ENCODE measurements at places on chromosomes 7 and 10.

DNA sequence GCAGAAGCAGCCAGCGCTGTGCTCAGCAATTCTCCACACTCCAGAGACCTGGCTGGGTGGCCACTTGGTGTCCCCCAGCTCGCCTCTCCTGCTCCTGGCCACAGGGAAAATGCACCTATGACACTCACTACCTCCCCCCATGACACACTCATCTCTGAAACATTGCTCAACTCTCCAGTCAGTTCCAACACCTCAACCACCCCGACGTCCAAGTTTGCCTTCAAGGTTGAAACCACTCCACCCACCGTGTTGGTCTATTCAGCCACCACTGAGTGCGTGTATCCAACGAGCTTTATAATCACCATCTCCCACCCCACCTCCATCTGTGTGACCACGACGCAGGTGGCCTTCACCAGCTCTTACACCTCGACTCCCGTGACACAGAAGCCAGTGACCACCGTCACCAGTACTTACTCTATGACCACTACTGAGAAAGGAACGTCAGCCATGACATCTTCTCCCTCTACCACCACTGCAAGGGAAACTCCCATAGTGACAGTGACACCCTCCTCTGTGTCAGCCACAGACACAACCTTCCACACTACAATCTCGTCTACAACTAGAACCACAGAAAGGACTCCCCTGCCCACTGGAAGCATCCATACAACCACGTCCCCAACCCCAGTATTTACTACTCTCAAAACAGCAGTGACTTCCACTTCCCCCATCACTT is 2.7 kb downstream of the MUC3A start:
- DNase-seq, result no peak

DNA sequence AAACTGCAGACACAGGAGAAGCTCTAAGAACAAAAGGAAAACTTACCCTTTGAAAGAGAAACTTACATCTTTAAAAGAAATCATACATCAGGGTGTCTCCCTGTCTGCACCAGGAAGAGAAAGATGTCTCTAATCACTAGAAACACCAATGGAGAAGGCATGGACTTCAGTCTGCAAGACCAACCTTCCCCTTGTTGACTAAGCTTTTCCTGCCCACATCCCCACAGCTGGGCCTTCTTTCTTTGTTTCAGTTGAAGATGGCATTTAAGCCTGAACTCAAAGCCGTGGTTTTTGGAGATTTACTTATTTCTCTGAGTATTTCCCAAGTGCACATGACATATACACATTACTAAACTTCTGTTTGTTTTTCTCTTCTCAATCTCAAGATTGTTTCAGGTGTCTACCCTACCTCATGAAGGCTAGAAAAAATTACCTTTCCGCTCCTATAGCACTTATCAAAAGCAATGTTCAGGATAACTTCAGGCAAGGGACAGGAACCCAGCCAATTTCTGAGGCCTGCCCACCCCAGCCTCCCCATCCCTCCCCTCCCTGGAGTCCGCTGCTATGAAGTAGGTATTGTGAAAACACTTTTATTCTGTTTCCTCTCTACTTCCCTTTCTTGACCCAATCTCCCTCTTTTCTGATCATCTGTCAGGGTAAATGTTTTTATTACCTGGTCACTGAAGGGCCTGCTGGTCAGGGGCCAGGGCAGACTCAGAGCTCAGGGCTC is 2.8 kb upstream of the SLC29A3 start:
- no peak for DNase-seq

DNA sequence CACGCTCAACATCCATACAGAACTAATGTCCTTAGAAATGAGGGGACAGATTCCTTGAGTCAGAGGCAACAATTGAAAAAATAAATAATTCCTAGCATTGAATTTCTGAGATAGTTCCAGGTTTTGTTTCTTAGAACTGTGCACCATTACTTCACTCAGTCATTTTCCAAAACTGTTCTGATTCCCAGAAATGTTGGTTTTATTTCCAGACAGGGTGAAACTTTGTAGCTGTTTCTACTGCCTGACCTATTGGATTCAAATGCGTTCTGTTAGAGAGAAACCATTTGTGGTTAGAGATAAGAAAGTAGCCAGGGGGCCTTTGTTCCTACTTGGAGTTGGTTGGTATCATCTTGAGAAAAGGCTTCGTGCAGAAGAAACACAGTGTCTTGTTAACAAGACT is 8.1 kb upstream of the DEPP1 start:
- DNase-seq, result no peak

DNA sequence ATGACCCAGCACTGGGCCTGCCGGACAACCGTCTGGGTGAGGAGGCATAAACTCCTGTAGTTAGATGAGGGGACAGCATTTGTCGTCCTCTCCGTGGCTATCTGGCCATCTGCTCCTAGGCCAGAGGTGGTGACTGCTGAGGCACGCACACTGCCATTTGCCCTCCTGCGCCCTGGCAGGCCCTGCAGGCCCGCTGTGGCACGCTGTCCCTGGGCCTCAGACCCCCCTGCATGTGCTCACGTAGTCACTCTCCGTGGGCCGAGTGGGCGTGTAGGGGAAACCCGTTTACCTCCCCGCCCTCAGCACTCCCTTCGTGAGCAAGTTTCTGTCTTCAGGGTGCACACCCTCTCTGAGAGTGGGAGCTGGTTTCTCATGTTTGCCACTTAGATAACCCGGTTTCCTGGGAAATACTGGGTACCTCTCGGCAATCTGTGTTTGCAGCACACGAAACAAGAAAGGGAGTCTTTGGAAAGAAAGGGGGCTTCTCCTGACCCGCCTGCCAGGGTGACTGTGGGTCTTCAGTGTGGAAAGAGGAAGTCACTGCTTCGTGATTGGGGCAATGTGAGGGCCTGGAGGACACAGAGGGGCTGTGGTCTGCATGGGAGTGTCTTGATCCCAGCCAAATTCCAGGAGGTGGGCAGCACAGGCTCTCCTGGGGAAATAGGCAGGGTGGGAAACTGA is 10.8 kb downstream of the ADAMTS14 start:
- DNase-seq, result no peak

- DNase-seq, result no peak
These were observed 586.7 kb upstream of the GALNT17 start for GRCh38 chr7:70545214-70545613.

- DNase-seq, result no peak
These were observed 362.0 kb upstream of the NFE2L3 start for GRCh38 chr7:25789701-25790640.

GRCh38 chr10:17412323-17412722 is 42.1 kb downstream of the ST8SIA6 start:
- peak; percentile 2 for DNase-seq

- DNase-seq, result no peak
These were observed 521.1 kb upstream of the ANKRD30A start for GRCh38 chr10:36604316-36604715.

- DNase-seq, result peak; percentile 52
These were observed 21.7 kb upstream of the PFKP start for GRCh38 chr10:3045471-3046209.

DNA sequence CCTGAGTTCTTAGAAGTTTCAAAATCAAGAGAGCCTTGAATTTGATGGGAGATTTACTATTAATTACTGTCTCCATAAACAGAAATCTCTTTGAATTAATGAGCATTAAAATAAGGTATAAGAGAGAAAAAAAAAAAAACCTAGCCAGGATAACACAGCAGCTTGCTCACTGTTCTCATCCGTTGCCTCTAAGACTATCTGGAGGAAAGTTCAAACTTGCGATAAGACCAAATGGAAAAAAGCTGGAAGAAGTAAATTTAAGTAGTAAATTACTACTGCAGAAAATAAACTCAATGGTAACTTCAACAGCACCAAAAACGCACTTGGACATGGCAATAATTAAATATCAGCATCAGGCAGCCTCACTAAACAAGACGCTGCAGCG is 36.7 kb downstream of the GNA12 start:
- DNase-seq, result no peak
